ENCODE measurements at places on chromosomes 3 and 15. TPM values are rescaled to one million over a fixed set of nuclear protein-coding genes. Genes with fewer than 3 reads are reported as not detected.

Gene LRRC31
- polyA plus RNA-seq, result 0.08 TPM

GRCh38 chr3:41794748-41795589 is 166.9 kb downstream of the ULK4 start:
- no peak for DNase-seq

DNA sequence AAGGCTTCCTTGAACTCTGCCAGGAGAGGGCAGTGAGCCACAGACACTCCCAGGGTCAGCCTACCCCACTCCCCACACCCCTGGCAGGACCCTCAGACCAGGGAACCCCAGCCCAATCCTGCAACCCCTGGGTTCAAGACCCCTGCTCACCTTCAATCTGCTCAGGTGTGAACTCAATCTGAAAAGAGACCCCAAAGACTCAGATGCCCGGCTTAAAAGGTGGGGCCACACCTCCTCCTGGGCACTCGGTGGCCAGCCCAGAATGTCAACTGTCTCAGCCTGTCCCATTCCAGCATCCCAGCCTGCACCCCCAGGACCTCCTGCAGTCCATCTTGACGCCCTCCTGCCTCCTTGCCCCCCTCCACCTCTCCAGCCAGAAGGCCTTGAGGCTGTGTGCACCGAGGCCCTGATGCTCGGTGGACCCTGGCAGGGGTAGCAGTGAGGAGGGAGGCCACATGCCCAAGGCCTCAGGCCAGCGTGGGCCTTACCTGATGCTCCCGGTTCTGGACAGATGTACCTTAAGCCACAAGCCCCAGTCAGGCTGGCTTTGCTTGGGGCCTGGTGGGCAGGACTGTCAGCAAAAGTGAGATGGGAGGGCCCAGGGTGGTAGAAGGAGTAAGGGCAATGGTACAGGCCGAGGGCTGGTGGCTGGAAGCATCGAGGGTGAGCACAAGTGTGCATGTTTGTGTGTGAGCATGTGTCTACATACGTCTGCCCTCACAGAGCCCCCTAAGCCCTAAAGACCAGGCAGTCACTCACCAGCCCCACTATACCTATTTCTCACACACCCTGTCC is 2.2 kb downstream of the MYL3 start:
- peak; percentile 10 for DNase-seq

DNA sequence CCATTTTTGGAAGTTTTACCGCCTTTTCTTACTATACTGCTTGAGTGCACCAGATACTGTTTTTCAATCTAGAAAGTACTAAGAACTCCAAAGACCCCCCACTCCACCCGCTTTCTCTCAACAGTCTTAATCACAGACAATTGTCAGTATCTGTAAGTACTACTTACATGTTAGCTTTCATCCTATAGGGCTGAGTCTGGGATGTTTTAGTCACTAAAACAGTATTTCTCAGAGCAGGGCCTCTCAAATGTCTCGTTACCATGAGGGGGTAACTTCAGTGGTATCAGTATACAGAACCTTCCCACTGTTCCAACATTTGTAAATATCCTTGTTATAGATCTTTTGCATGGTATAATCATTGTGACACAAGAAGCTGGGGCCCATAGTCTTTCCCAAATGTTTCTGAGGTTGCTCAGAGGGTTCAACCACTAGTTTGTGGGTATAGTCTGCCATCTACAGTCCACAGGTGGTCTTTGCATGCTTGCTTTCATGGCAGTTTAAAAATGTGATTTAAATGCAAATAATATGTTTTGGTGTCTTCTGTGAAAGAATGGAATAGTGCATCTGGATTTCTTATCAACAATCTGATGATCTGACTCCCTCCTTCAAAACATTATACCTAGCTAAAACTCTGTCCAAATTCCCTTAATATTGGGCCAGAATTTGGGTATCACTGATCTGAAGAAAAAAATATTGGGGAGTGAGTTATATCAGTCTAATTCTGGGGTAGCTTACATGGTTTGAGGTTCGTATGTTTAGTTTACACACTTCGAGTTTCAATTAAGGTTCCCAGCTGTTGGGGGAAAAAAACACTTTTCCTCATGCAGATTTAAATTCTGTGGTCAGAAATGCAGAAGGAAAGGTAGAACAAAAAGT is 18.0 kb upstream of the DNAJC13 start:
- peak; percentile 78 for DNase-seq

DNA sequence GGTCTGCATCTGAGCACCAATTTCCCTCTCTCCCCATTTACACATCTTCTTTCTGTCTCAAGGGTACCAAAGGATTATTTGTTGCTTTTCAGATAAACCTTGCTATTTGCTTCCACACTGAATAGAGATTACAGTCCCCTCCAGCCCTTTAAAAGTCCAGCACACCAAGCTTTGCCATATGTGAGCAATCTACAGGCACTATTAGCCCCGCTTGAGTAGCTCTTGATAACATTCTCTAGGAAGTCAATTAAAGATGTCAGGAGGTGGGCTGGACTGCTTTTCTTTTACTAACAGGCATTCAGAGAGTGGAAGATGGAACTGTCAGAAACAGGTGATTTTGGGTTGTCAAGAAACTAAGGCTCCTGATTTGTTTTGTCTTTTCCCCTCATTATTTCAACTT is 417.0 kb downstream of the ROBO2 start:
- no peak for DNase-seq

DNA sequence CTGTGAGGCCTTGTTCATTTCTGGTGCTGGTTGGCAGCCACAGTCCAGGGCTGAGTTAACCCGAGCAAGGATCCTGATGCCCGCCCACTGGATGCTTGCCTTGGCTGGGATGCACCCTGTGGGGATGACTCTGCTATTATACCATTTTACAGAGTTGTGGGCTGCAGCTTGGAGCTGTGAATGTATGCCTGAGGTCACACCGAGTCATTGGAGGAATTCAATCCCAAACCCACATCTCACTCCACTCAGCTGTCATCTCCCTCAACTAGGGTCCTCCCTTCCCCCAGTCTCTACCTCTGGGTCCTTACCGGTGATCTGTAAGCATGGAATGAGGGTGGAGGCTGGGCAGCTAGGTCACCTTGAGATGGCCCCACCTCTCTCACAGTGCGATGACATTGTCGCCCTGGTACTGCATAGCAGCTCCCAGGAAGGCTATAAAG is 22.1 kb downstream of the MAPKAPK3 start:
- DNase-seq, result no peak

Gene LIPH
- polyA plus RNA-seq, result 21.2 TPM

DNA sequence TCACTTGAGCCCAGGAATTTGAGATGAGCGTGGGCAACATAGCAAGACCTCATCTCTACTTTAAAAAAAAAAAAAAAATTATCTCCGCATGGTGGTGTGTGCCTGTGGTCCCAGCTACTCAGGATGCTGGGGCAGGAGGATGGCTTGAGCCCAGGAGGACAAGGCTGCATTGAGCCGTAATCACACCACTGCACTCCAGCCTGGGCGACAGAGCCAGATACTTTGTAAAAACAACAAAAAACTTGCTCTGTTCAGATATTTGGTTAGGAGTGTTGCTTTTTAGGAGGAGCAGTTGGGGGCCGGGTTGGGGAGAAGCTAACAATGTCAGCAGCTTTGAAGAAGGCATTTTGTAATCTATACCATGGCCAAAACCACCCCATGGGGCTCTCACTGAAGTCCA is 4.1 kb downstream of the GCNT3 start:
- no peak for DNase-seq

Gene CCDC54
- polyA plus RNA-seq, result not detected

GRCh38 chr15:64343222-64343621 is 12.8 kb downstream of the CSNK1G1 start:
- DNase-seq, result no peak

Gene NMB
- 6.4 TPM for polyA plus RNA-seq

Gene KCNH8
- 0.06 TPM for polyA plus RNA-seq

DNA sequence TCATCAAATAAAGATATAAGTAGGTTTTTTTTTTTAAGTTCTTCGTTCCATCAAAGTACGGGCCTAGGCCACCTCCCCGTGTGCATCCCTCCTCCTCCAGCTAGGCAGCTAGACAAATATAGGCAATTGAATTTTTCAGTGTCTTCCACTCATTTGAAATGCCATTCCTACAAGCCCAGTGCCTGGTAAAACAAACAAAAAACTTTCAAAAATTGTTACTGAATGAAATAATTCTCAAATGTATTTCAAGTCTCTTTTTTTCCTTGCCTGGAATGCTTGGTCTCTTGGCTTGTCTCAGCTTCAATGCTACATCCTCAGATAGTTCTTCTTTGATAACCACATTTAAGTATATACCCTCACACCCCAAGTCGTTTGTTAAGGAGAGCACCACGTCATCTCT is 3.8 kb downstream of the EIF2AK4 start:
- no peak for DNase-seq

Gene SATB1
- 11.9 TPM for polyA plus RNA-seq

Gene BCHE
- 4.5 TPM for polyA plus RNA-seq

Gene STARD5
- polyA plus RNA-seq, result 5.4 TPM

DNA sequence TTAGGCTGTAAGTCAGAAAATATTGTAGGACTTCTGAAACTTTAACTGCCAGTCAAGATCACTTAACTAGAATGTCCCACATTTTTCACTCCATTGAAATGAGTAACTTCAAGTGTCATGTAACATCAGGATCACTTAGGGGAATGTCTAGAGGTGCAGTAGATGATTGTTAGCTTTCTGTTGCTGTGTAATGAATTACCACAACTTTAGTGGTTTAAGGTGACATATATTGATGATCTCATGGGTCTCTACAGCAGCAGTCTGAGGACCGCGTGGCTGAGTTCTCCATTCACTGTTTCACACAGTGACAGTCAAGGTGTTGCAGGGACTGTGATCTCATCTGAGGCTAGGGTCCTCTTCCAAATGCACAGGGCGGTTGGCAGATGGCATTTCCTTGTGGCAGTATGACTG is 82.7 kb downstream of the SLC25A26 start:
- no peak for DNase-seq

- DNase-seq, result peak; percentile 49
These were observed 1.2 kb downstream of the BNC1 start for GRCh38 chr15:83283138-83283812.

DNA sequence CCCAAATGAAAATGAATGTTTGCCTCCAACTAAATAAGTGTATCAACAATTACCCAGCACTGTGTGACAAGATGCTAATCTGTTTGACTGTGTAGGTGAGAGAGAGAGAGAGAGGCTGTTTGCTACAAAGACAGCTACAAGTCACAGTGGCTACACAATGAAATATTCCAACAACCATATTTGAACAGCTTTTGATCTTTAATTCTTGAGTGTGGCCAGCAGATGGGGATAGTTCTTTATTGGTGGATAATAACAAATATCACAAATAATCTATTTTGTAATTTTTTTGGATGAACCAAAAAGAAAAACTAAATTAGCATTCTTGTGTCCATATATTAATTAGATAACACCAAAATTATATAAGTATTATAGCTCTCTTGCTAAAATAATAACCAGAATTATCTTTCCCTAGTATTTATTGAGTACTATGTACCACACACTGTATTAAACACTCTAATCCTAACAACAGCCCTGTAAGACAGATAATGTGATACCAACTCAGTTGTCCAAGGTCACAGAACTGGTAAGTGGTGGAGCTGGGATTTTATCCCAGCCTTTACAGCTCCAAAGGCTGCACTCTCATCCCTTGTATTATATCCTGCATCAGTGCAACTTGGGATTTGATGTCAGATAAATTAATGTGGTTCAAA is 61.9 kb upstream of the C3orf80 start:
- peak; percentile 42 for DNase-seq

Data from lung (tissue), 17 donors.